ENCODE measurements at places on chromosomes 16 and 17. TPM values are rescaled to one million over a fixed set of nuclear protein-coding genes. Genes with fewer than 3 reads are reported as not detected.

The ACLY gene
- 286 TPM for total RNA-seq

The SMTNL2 gene
- not detected for total RNA-seq

The PABPN1L gene
- not detected for total RNA-seq

The PARN gene
- total RNA-seq: 24.6 TPM

The UNC119 gene
- 40.0 TPM for total RNA-seq

The MYH3 gene
- 0.23 TPM for total RNA-seq

The CFAP119 gene
- total RNA-seq: 6.5 TPM

Data from glomerular endothelial cell (primary cell).